ENCODE measurements at places on chromosomes 7 and 10.
A peak's percentile ranks its signal among the peaks of the same experiment; 100 is the strongest.

- no peak for DNase-seq
These were observed 27.5 kb upstream of the SMARCD3 start for GRCh38 chr7:151275813-151276577.

GRCh38 chr10:116239229-116239628 lies 33.8 kb downstream of the GFRA1 start:
- DNase-seq = no peak

- DNase-seq = no peak
These were observed 226.4 kb upstream of the KLF14 start for GRCh38 chr7:130960208-130960988.

GRCh38 chr10:73206385-73206784 lies 38.5 kb downstream of the FAM149B1 start:
- DNase-seq = no peak

DNA sequence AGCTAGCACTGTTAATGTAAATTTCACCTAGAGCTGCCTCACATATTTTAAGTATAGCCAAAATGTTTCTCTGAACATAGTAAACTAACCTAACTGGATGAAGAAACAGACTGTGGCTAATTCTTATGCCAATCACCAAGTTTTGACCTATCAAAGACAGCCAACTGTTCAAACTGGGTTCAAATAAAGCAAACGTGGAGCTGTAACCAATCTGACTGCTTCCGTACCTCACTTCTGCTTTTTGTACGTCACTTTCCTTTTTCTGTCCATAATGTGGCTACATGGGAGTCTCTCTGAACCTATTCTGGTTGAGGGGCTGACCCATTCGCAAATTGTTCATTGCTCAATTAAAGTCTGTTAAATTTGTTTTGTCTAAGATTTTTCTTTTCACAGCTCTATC lies 66.3 kb upstream of the ETV1 start:
- DNase-seq = no peak

GRCh38 chr10:88245974-88246511 lies 337.1 kb downstream of the RNLS start:
- DNase-seq = no peak

- no peak for DNase-seq
These were observed 15.1 kb upstream of the MRC1 start for GRCh38 chr10:17793823-17794644.

DNA sequence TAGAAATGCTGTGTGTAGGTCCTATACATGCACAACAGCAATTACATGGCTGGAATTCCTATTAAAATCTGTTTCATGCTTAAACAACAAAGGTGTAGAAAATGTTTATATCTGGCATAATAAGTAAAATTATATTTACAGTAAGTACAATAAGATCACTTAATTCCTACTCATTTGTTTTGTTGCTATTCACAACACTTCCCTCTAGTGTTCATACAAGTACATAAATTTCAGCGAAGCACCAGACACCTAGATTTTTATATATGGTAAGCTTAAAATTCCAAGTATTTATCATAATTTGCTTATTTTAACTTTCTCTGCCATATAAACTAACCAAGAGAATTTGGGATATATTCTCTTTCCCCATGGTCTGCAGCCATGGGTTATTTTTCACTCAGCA lies 51.8 kb upstream of the ANK3 start:
- DNase-seq = no peak

GRCh38 chr10:42962902-42963231 lies 114.0 kb upstream of the RET start:
- DNase-seq = no peak

DNA sequence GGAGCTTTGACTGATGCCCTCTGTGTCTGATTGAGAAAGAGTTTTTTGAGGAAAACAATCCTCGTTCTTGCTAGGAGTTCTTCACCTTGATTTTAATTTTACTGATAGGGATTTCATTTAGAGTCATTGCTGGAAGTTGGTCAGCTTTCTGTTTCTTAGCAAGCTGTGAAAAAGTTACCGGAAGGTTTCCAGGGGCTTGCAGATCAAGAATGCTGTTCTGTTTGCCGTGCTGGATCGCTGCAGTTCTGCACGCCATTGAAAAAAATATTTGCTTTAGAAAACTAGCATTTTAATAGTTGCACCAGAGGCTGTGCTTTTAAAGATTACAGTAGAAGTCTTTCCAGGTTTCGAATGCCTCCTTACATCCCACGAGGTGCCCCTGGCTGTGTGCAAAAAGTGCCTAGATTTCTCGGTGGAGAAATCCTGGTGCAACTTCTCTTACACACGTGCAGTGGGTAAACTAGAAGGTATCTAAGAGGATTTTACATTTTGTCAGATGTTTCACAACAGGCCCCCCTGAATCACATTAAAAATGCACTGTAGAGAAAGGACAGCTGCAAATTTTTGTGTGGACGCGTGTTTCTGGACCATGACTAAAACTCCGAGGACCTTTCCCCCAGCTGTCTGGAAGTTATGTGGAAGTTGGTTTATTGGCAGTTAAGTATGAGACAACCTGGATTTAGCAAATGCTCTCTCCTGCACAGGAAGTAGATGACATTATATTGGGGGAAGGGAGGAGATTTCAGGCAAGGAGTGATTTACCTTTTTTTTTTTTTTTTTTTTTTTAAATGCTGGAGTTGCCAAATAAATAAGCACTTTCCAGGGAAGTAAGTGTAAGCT lies 5.8 kb downstream of the TCF7L2 start:
- no peak for DNase-seq

DNA sequence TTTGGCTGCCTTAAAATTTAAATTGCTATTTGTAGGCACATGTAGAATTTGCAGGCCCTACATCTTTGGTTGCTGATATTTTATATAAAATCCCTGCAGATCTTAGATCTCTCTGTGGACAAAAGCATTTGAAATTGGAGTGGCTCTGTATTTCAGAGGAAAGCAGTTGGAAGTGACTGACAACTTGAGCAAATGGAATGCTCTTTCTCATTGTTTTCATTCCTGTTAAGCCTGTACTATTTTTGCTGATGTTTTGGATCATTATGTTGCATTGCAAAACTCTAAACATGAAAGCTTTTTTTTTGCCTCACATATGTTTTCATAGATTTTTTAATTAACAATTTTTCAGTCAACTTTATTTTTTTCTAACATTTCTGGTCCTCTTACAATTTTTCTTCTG lies 251.2 kb upstream of the MDFIC start:
- no peak for DNase-seq

- DNase-seq = no peak
These were observed 912.2 kb downstream of the GRID1 start for GRCh38 chr10:85454386-85454785.

DNA sequence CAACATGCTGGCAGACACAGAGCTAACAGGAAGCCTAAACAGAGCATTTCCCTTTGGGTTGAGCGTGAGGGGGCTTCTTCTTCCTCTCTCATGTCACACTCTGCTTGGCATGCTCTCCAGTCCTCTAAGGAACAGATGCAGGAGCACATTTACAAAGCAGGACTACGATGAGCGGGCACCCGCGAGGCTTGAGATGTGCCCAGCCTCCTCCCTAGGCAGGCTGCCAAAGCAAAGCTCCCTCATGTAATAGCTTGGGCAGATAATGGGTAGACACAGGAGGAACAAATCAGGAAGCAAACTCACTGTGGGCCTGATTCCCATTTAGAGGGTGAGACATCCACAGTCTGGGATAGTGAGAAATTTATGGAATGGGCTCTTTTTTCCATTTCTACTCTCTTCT lies 519.1 kb downstream of the NRG3 start:
- DNase-seq = no peak

- DNase-seq = no peak
These were observed 127.7 kb downstream of the ITIH5 start for GRCh38 chr10:7538970-7539654.

DNA sequence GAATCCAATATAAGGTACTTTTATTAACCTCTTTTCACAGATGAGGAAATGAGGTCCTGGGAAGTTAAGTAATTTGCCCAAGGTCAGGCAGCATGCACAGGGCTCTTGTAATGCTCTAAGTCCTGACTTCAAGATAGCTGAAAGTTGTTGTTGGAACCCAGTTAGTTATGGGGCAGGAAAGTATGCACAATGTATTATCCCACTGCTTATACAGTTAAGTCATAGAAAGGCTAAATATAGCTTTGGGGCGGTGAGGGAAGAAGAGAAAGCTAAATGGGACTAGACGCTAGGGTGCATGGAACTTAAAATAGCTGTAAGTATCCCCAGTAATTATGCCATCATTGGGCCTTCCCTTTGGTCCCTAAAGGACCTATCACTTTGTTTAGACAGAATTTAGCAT lies 9.2 kb downstream of the GLCCI1 start:
- no peak for DNase-seq

GRCh38 chr10:88991161-88991898 lies 732 bp downstream of the FAS start:
- DNase-seq = peak; percentile 36

- no peak for DNase-seq
These were observed 5.4 kb downstream of the IDI1 start for GRCh38 chr10:1043532-1043995.

DNA sequence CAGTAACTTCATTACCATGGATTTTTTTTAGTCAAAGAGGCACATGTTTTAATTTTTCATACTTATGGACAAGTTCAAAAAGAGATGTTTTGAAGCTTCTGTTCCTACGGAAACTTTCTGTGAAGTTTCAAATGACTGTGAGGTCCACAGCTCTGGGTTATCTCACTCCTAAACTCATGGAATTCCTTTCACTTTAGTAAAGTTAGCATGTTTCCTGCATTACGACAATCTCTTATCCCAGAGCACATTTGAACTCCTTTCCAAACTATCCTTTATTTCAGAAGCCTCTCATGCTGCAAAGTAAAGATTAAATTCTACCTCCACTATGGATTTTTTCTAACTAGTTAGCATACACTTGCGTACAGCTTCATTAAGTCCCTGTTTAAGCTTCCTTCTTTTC lies 15.3 kb upstream of the ADD3 start:
- DNase-seq = no peak

Measured in glutamatergic neuron (in vitro differentiated cells).